ENCODE measurements at places on chromosomes 12 and 14.

DNA sequence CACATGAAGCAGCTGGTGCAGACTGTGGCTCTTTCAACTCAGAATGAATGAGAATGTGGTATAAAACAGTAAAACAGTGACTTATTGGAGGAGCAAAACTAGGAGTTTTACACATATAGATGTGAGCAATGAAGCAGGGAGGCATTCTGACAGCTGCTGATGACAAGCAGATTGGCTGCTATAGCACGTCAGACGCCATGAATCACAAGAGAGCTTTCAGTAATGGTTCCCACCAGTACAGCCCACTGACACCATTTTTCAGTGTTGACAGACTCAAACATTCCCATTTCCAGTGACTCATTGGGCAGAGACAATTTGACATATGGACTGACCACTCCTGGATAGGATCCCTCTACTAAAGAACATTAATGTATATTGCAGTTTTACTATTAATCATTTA is 24.6 kb upstream of the FSCB start:
- DNase-seq, result no peak

GRCh38 chr12:132761032-132761920 is at the start of gene ANKLE2:
ANKLE2 (minus strand) TSS chr12:132761832; CDS start chr12:132761798, 34 bp downstream.
- peak; percentile 60 for DNase-seq

DNA sequence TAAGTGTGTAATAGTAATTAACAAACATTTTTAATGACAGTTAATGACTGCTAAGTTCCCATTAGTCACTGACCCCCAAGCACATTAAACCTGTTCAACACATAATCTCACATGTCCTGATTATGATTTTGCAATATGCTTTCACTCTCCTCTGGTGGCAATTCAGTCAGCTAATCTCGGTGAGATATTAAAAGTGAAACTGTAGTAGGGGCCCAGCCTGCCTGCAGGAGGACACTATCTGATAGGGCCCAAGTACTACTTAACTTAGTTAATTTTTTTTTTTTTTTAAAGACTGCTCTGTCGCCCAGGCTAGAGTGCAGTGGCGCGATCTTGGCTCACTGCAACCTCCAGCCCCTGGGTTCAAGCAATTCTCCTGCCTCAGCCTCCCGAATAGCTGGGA is 48.8 kb downstream of the CIT start:
- no peak for DNase-seq

DNA sequence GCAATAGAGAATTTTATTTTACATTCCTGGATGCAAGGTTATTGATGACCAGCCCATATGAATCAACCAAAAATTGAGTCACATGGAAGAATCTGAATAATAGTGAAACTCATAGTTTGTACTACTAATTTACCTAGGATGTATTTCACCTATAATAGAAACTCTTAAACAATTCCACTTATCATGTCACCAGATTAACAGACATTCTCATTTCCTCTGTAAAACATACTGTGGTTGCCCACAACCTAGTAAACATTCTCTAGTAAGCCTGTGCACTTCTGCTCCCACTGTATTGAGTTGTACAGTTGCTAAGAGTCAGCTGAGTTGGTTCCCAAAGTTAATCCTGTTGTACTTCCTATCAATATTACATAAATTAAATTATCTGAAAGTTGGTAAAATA is 196.6 kb upstream of the TMTC1 start:
- no peak for DNase-seq

- DNase-seq, result no peak
Measured at GRCh38 chr12:130764073-130764472, 48.0 kb upstream of the RIMBP2 start.

DNA sequence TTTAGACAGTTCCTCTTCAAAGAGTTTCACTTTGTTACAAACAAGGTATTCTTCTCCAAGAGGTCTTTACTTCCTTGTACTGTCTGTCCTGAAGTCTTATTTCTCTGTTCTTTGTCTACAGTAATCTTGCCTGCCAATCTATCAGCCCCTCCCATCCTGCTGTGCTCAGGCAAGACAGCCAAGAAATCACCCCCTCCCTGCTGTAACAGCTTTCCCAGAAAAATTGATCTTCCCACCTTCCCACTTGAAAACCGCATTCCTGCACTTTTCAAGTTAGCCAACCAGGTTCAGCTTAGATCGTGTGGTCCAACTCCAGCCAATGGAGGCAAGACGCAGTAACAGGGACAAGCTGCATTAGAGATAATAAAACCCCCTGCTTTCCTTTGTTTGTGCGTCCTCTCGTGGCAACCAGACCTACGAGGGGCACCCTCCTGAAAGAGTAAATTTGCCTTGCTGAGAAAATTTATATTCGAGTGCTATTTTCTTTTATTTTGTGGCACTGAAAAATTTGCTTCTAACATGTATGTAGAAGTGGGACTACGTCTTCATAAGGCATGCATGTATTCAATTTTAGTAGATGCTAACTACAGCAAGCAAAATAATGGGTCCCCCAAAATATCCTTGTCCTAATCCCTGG is 46.5 kb upstream of the ESR2 start:
- DNase-seq, result no peak

GRCh38 chr14:23942587-23942986 is 11.0 kb upstream of the DHRS4 start:
- no peak for DNase-seq

All from activated CD8-positive, alpha-beta memory T cell treated with anti-CD3 and anti-CD28 coated beads for 4 hours (primary cell).